HFF-Myc (cell line): ENCODE measurements at places on chromosomes 7 and 10.

DNA sequence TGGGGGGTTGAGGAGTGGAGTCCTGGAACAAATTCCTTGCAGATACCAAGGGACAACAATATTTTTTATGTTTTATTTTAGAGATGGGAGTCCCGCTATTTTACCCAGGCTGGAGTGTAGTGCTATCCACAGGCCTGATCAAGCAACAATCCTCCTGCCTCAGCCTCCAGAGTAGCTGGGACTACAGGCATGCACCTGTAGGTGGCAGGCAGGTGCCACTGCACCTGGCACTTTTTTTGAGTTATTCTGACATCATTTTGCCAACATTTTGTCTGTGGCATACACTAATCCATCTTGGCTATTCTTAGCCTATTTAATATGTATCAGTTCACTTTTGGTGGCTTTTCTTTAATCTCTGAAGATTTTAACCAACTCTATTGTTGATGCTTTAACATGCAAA, 317.8 kb upstream of the MTPN start:
- DNase-seq = no peak

DNA sequence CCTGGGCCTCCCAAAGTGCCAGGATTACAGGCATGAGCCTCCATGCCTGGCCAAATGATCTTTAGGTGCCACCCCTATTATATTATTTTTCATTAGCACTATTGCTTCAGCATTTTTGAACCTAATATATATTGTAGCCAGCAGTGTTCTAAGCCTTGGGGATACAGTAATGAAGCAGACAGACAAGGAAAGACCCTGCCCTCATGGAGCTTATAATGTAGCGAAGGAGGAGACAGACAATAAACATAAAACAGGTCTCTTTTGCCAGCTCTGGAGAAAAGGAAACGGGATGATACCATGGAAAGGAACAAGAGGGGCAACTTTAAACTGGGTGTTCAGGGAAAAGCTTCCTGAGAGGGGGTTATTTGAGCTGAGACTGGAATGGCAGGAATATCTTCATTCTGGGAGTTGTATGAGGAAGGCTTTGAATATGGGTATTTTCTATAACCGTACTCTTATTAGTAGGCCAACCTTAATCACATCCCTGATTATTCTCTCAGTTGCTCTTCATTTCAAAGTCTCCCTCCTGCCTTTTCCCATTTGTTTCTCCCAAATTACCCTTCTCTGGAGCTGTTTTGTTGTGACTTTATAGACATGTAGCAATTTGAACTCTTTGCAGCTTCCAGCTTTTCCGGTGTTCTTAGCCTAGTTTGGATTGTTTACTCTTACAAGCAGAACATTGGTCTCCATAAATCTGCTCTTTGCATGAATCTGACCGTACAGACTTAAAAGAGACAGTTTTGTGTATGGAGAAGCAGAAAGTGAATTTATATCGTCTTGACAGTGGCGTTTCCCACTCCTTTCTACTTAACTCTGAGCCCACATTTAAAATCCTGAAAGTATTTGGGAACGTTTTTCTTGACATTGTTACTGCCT, 19.0 kb downstream of the PRKAR2B start:
- no peak for DNase-seq

DNA sequence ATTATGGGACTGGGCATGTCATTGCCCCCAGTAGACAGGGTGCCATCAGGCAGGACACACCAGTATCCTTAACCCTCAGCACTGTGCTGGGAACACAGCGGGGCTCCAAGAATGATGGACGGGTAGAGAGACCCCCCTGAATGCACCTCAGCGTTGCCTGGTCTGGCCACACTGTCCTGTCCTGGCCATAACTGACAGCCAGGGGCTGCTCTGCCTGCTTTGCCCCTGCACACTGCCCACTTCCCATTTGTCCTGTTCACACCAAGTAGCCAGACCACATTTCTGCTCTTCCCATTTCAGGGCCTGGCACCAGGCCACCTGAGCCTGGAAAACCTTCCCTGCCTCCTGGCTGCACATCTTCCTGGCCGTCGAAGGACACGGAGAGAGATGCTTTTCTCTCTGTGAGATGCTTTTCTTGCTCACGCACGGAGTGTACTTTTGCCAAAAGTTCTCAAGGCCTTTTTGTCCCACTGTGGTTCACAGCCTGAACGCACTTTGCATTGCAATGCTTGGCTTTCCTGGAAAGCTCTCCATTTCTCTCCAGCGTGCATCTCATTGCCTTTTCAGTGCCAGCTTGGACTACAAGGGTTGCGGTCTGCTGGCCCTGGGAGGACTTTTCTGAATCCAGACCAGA, 131.0 kb upstream of the EEPD1 start:
- DNase-seq = no peak

- DNase-seq = no peak
Observed at GRCh38 chr7:48182718-48183369, 11.6 kb downstream of the ABCA13 start.

DNA sequence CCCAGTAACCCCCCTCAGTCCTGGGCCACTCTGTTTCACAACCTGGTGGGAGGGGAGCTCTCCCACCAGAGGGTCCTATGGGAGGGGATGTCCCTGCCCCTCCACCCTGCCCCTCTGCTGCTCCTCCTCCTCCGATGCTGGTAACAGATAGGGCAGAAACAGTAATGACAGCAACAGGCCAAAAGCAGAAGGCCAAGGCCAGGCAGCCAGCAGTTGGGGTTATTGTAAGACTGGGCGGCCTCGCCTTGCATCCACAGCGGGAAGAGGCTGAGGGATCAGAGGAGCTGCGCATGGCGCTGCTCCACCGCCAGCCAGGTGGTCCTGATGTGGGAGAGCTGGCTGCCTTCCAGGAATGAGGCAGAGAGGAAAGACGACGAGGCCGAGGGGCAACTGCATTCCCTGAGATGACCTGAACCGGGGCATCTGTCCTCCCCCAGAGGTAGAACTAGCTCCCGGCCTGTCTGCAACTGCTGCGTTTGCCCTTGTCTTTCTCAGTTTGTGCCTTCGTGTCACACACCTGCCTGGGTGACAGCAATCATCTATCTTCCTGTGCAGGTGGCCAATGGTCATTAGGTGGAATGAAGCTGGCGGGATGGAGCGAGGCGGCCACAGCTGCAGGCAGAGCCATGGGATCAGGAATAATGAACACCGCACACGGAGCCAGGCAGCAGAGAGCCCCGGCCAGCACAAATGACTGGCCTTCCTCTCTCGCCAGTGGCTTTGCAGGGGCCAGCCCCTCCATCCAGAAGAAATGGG, 54.0 kb upstream of the CACUL1 start:
- no peak for DNase-seq

DNA sequence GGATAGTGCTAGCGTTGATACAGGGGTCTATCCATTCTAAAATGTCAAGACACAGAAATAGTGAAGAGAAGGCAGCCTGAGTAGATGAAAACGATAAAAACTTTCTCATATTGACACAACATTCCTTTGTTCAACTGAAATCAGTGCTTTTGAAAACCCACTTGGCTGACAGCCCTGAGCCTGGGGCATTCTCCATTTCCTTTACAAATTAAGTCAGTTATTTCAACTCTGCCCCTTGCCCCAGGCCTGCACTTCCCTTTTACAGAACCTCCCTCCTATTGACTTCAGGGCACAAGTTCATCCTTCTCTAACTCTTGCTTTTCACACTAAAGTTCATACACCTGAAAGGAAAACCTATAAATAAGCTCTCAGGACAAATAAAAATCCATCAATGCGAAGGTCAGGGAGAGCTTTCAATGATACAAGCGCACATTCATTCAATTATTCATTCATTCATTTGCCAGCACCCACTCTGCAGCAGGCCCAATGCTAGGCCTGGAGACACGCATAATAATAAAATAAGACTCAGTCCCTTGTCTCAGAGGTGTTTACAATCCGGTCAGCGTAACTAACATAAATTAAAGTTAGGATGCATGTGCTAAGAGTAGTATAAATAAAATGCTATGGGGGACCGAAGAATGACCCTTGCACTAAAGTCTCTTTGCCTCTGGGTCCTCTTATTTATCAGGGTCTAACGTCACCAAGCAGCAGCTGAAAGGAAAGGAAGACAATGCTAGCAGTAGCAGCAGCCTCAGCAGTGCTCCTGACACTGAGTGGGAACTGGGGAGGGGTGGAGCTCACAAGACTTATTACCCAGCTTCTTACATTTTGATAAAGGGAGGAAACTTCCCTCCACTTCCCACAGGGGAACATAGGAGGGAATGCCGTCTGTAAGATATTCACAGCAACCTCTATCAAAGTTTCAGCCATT, 134.8 kb downstream of the PDE1C start:
- no peak for DNase-seq

DNA sequence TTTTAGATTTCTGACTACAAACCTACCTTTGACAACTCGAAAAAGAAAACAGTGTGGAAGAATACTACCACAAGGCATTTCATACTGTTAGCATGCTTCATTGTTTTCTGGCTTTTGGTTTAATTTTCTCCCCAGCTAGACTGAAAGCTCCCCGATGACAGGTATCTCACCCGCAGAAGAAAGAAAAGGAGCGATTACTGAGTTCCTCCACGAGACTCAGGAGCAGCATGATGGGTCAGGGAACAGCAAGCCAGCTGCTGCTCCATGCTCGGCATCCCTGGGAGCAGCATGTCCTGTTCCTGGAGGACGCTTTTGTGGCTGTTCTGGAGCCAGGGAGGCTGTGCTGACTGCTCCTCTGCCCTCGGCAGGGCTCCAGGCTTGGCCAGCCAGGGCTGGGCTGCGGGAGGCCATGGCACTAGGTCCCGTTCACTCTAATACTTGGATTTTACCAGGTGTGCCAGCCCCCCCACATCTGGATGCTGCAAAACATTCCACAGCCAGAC, 133.4 kb downstream of the PRKAG2 start:
- DNase-seq = no peak

DNA sequence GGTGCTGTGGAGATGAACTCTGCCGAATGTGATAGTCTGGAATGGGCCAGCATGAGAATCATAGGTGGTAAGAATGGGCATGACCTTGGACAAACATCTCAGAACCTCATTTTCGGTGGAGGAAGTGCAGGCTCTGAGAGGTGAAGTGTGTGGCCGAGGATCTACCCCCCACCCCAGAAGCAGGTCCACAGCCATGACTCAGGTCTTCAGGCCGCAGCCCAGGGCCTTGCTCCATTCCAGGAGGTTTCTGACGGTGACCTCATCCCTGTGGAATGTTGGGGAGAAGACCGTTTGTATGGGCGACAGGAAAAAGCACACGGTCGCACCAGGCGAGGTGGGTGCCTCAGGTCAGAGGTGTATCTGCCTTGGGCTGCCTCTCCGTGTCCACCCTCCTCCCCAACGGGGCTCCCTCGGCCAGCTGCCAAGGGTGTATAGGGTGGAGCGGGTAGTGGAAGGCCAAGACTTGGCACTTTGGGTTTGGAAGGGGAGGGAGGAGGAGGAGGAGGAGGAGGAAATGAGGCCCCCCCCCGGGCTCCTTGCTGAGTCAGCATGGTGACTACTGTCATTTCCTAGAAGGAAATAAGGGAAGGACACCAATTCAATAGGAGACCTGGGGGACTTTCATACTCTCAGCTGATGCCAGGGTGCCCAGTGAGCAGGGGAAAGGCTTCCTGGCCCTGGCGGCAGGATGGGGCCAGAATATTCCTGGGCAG, 168.0 kb upstream of the RHEB start:
- DNase-seq = peak; percentile 92

DNA sequence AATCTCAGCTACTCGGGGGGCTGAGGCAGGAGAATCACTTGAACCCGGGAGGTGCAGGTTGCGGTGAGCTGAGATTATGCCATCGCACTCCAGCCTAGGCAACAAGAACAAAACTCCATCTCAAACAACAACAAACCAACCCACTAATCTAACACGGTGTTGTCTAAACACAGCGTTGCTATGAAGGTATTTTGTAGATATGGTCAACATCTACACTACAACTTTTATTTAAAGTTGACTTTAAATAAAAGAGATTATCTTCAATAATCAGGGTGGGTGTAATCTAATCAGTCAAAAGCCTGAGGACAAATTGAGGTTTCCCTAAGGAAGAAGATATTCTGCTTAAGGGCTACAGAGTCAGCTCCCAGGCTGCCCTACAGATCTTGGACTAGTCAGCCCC, 24.2 kb downstream of the BAIAP2L1 start:
- no peak for DNase-seq

DNA sequence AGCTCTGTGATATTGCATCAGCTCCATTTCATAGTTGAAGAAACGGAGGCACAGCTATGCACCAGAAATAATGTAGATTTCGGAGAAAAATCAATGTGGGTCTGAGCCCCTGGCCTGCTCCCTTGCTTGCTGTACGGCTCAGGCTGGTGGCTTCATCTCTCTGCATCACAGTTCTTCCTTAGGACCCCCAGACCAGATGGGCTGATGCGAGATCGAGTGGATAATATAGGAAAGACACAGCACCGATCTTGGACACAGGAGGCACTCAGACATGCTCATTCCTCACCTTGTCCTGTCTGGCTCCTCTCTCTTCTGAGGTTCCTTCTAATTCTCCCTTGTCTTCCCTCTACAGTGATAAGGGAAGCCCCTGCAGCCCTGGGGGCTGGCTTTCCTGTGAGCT, 365.9 kb upstream of the ZMIZ1 start:
- no peak for DNase-seq

DNA sequence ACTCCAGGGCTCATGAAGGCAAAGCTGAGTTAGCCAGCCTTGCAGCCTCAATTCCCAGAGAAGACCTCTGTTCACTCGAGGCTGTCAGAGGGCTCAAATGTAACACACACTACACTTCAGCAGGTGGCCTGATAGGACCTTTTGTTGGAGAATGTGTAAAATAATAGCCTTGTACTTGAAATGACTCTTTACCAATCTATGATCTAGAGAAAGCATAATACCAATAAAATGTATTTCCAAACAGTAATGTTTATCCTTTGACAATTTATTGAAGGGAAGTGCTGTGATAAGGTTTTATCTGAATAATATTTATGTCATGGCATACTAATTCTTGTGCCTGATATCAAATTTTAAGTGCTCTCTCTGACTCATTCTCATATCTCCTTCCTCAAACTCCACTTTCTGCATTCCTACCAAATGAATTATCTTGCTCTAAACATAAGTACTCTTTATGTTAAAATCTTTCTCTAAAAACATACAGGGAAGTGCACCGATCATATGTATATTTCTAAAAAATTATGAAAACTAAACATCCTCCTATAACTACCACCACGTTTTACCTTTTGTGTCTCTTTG, 20.9 kb downstream of the CYP3A7 start:
- no peak for DNase-seq

DNA sequence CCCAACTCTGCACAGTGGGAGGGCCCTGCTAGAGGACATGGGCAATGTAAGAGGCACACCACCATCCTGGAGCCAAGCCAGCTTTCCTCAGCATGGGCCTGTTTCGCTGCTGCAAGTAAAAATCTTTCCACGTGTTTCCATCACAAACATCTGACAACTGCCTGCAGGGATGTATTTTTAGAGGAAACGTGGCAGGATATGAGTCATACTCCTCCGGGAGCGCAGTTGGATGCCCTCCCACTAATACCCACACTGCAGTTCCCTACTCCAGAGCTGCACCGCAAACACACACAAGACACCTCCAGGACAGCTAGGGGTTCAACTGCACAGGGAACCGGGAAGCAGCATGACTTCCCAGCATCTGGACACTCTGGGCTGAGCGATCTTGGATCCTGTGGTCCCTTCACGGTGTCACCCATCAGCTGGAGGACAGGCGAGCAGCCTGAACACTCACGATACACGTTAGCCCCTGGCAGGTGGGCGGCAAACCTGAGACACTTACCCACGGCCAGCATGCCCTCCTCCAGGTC, 26.1 kb downstream of the PLAC9 start:
- peak; percentile 100 for DNase-seq

GRCh38 chr7:114843102-114843501, 78.8 kb upstream of the MDFIC start:
- DNase-seq = no peak
